RPMI7951 (cell line): ENCODE measurements at places on chromosomes 3 and 15. TPM values are rescaled to one million over a fixed set of nuclear protein-coding genes. Genes with fewer than 3 reads are reported as not detected.

CD96 gene
- 2.2 and 4.2 TPM in 2 replicates for total RNA-seq

AHSG gene
- not detected in 2 replicates for total RNA-seq

SACM1L gene
- total RNA-seq, result 32.3 and 40.1 TPM in 2 replicates

GOLGA8Q gene
- total RNA-seq, result not detected in 2 replicates

LMAN1L gene
- not detected in 2 replicates for total RNA-seq

TNFAIP8L3 gene
- 0.29 and 0.48 TPM in 2 replicates for total RNA-seq

ACTRT3 gene
- 1.3 and 1.6 TPM in 2 replicates for total RNA-seq
